ENCODE measurements at places on chromosomes 12 and 14. TPM values are rescaled to one million over a fixed set of nuclear protein-coding genes. Genes with fewer than 3 reads are reported as not detected.

CLEC14A gene
- 9.7 TPM for total RNA-seq

CABP1 gene
- total RNA-seq, result 2.4 TPM

SYT10 gene
- 1.7 TPM for total RNA-seq

OR6C70 gene
- total RNA-seq, result not detected

C12orf50 gene
- total RNA-seq, result 24.8 TPM
